ENCODE measurements at places on chromosomes 2 and 18.
A peak's percentile ranks its signal among the peaks of the same experiment; 100 is the strongest.

- no peak for DNase-seq
Measured at GRCh38 chr2:17788773-17789172, 27.5 kb upstream of the MSGN1 start.

DNA sequence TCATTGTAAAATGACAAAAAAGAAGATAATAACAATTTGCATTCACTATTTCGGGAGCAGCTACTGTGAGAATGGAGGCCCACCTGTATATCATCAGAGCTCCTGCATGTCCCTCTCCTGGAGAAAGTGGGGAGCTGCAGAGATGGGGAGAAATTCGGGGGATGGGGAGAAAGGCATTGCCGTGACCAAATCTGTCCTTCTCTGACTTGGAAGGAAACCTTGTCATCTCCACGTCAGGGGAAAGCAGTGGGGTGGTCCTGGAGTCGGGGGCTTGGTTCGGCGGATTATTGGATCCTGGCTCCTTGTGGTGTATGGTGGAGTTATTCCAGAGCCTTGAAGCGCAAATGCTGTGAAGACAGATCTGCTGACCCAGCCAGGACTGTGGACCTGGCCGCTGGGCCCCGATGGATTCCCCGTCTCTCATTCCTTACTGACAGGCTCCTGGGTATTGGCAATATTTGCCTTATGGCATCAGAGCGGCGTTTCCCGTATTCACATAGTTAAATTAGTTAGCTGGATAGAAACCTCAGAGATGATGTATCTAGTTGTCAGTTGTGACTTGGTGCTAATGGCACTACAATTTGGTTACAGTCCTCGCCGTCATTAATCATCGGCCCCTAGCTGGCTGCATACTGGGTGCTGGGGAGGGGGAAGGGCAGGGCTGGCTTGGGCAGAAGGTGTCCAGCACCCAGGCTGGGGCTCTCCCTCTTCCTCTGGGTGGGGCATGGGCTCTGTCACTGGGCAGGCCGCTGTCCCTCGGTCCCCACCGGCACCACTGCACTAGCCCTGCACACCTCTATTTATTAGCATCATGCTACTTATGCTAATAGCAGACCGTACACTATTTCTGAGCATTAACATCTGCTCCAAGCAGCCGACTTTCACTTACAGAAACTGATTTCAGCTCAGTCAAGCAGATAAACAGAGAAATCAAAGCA is 31.7 kb downstream of the CELF4 start:
- DNase-seq = no peak

- no peak for DNase-seq
Measured at GRCh38 chr2:102892698-102893310, 131.0 kb downstream of the TMEM182 start.

GRCh38 chr2:158407031-158407430 is 49.5 kb downstream of the CCDC148 start:
- DNase-seq = no peak

- no peak for DNase-seq
Measured at GRCh38 chr2:165475277-165476004, 5.9 kb downstream of the CSRNP3 start.

GRCh38 chr2:109166811-109167210 is 37.8 kb downstream of the SH3RF3 start:
- DNase-seq = peak; percentile 22

DNA sequence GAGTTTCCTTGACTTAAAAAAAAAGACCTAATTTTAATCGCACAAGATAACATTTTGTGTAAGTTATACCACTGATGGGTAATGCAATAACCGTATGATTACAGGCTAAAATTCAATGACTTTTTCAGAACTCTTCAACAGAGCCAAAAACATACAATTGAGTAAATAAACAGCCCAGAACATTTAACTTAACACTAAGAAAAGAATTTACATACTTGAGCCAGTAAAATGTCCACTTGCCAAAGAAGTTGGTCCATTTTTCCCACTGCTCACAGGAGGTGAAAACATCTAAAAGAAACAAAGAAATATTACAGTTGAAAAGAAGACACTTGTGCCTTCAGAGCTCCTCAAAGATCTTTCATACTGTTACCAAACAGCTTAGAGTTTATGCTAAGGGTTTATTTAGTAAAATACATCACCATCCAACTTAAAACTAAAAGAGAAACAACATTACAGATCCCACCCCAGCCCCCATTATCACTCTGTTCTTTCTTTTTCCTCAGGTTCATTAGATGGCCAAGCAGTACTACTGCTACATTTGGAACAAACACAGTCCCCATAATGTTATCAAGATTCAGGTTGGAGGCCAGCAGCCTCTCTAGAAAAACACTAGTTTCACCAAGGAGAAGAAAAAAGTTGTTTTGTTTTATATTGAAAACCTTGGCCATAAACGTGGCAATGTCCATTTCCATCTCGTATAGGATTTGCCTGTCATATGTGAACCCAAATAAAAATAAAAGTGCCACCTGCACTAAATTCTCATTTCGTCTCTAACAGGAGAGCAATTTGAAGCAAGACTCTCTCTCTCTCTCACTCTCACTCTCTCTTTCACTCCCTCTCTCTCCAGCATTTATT is 2.7 kb downstream of the TCF4 start:
- no peak for DNase-seq

GRCh38 chr2:82062463-82062862 is 1757.9 kb upstream of the LRRTM1 start:
- no peak for DNase-seq

- no peak for DNase-seq
Measured at GRCh38 chr18:79511271-79511670, 115.5 kb downstream of the NFATC1 start.

DNA sequence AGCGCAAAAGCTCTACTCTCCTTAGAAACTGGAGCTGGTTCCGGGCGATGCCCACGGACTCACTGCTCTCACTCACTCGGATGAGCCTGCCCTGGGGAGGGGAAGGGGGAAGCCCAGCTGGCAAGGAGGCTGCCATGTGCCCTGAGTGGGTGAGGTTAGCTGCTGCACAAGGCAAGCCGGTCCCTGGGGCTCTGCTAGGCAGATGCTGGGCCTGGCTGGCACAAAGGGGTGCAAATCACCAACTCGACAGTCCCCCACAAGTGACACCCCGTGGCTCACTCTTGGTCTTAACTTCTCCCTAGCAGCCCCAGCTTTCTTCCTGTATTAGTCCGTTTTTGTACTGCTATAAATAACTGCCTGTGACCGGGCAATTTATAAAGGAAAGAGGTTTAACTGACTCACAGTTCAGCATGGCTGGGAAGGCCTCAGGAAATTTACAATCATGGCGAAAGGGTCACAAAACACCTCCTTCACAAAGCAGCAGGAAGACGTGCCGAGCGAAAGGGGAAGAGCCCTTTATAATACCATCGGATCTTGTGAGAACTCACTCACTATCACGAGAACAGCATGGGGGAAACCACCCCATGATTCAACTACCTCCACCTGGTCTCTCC is 33.2 kb downstream of the ADCY3 start:
- DNase-seq = peak; percentile 45

- peak; percentile 8 for DNase-seq
Measured at GRCh38 chr18:54163453-54163852, 61.0 kb downstream of the MBD2 start.

DNA sequence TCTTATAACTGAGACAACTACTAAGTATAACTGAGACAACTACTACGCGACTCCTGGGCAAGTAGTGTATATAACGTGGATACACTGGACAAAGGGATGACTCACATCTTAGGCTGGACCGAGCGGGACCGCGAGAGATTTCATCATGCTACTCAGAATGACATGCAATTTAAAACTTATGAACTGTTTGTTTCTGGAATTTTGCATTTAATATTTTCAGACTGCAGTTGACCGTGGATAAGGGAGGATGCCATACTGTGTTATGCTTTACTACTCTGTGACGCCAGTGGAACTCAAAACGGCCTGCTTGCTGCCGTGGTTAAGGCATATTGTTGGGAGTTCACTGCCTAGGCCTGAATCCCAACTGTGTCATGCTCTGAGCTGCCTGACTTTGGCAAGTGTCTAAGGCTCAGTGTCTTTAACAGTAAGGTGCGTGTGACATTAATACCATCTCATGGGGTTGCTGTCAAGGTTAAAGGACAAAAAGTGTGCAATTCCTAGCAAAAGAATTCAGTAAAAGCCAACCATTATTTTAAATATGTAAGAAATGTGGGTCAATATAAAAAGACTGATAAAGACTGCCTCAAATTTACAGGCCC is 64.6 kb downstream of the BMP10 start:
- no peak for DNase-seq

DNA sequence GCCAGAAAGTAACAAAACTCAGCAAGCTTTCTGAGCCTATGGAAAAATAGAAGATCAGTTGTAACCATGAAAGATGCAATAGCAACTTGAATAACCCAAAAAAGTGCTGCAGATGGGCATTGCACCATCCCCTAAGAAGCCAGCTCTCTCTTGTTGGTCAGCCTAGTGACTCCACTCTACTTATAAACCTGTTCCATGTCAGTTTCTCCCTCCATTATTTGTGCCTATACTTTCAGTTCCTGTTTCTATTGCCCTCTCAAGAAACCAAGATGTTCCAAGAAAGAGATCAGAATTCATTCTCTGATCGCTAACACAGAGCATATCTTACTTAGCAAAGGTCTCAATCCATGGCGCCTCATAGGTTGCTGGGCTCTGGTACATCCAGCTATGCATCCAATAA is 170.3 kb upstream of the MAP2 start:
- DNase-seq = no peak

GRCh38 chr2:234334151-234334550 is 162.7 kb downstream of the ARL4C start:
- DNase-seq = no peak

DNA sequence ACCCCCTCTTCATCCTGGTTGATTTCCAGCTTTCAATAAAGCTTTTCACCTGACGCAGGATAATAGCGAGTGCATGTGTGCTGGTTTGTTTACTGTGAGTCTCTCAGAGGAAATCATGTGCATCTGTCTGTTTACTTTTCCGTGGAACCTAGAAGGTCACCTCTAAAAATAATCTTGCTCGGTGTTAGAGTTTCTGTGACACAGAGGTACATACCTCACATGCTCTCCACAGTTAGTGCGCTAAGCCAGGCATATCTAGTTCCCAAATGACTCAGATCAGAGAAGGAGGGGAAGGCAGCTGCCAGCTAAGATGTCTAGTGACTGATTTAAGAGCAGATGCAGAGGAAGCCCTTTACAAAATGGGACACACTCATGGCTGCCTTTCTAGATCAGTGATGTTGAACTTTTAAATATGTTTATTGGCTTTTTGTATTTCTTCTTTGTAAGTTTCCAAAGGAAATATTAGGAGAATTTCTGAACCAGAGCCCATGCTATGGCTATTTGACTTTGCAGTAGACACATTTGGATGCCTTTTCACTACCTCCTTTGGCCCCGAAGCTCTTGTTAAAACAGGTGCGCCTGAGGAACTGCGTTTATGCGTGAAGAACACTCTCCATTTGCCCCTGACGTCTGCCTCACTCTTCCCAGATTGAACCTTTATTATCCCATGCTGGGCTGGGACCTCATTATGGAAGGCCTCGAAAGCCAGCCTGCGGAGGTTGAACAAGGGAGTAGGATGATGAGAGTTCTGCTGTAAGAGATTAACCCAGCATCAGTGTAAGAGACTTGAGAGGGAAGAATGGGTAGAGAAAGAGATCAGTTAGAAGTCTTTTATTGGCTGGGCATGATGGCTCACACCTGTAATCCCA is 145.6 kb downstream of the FAM161A start:
- peak; percentile 96 for DNase-seq

DNA sequence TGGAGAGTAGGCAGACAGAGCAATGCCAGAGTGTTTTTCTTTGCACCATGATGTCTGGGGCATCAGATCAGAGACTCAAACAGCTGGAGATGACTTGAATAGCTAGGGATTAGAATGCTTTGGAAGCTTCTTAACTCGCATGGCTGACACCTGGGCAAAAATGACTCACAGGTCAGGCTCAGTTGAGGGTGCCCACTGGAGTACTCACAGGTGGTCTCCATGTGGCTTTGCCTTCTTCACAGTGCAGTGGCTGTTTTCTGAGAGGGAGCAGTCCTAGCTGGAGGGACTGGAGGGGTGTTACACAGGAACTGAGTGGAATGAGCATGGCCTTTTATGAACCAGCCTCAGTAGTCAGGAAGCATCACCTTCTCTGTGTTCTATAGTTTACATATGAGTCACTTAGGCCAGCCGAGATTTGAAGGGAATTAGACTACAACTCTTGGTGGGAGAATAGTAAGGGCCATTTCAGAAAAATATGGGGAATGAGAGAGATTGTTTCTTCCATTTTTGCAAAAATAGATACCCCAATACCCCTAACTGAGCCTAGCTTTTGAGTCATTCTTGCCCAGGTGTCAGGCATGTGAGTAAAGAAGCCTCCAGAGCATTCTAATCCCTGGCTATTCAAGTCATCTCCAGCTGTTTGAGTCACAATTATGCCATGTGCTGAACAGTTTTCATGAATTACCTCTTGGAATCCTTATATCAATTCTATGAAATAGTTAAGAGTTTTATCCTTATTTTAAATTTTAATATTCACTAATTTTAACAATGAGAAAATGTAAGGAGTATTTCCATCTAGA is 7.1 kb upstream of the PPP1R1C start:
- peak; percentile 27 for DNase-seq

GRCh38 chr2:76274160-76274559 is 563.4 kb upstream of the GCFC2 start:
- no peak for DNase-seq

DNA sequence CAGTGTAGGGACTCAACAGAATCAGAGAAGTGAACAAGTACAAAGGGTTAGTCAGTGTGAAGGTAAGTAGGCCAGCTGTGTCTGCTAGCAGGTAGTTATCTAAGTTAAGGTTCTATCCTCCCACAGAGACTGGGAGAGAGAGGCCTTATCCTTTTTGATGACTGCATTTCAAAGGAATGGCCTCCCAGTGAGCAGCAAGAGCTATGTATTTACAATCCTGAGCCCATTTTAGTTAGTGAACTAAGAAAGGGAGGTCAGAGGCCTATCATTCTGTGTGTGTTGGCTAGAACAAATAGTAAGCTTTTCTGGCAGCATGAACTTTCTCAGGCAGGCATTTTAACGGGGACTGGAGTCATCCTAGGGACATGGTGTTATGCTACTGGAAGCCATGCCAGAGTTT is 182.9 kb downstream of the VWC2L start:
- peak; percentile 8 for DNase-seq

- DNase-seq = no peak
Measured at GRCh38 chr2:132875193-132875592, 205.2 kb upstream of the LYPD1 start.

DNA sequence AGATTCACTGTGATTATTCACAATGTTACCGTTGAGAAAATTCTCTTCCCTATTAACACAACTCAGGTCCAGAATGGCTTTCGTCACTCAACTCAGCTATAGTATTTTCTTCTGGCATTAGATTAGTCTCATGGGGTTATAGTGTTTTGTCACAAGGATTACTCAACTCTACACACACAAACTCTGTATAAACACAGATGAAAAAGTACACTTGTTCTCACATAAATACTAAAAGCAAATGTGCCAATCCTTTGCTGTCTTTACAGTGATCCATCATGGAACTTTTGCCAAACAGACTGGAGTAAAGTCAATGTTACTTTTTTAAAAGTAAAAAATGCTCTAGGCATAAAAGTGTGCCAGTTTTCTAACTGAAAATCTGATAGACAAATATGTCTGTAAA is 267.6 kb downstream of the RBM43 start:
- DNase-seq = no peak

- no peak for DNase-seq
Measured at GRCh38 chr2:47803363-47803762, 20.4 kb downstream of the MSH6 start.

GRCh38 chr2:62672601-62673000 is 32.9 kb upstream of the EHBP1 start:
- DNase-seq = peak; percentile 77

GRCh38 chr2:169693360-169693759 is 845 bp downstream of the CFAP210 start:
- no peak for DNase-seq

Measured in myocyte (in vitro differentiated cells).